ENCODE measurements at places on chromosomes 12 and 14.

DNA sequence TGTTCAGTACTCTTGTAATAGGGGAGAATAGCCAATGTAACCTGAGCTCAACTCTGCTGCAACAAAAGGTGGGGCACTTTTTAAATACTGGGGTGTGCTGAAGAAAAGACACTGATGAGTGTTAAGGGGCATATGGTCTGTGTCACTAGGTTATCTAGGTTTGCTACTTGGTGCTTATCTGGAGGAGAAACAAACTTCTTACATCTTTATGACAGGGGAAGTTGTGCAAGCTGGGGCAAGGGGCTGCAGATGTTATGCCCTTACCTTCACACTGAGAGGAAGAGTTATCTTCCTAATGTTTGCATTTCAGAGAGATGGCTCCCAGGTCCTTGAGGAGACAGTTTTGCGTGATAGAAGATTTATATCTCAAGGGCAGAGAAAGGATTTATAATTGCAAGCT is 90.9 kb upstream of the PKP2 start:
- no peak for DNase-seq

DNA sequence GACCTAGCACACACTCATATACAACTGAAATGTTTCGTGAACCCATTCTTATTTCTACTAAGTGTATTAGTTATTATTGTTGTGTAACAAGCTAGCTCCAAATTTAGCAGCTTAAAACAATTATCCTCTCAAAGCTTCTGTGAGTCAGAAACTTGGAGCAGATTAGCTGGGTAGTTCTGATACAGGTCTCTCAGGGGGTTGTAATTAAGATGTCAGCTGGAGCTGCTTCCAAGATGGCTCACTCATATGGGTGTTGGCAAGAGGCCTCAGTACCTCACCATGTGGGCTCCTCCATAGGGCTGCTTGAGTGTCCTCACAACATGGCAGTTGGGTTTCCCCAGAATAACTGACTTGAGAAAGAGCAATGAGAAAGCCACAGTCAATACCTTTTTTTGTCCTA is 9.8 kb downstream of the GPR135 start:
- no peak for DNase-seq

GRCh38 chr14:43692706-43693105 is 814.4 kb downstream of the FSCB start:
- no peak for DNase-seq

DNA sequence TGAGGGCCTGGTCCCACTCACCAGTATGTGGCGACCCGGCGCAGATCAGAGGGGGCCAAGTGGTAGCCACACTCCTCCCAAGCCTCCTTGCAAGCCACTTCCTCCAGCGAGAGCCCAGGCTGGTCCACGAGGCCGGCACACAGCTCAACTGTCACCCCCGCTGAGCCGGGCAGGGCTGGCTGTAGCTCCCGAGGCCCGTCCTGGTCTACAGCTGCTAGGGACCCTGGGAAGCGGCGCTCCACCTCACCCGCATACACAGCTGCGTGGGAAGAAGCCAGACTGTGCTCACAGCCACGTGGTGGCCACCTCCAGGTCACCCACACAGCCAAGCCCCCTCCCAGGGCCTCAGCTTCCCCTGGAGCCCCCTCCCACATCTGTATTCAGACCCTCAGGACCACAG is 4.6 kb downstream of the NUDT14 start:
- no peak for DNase-seq

DNA sequence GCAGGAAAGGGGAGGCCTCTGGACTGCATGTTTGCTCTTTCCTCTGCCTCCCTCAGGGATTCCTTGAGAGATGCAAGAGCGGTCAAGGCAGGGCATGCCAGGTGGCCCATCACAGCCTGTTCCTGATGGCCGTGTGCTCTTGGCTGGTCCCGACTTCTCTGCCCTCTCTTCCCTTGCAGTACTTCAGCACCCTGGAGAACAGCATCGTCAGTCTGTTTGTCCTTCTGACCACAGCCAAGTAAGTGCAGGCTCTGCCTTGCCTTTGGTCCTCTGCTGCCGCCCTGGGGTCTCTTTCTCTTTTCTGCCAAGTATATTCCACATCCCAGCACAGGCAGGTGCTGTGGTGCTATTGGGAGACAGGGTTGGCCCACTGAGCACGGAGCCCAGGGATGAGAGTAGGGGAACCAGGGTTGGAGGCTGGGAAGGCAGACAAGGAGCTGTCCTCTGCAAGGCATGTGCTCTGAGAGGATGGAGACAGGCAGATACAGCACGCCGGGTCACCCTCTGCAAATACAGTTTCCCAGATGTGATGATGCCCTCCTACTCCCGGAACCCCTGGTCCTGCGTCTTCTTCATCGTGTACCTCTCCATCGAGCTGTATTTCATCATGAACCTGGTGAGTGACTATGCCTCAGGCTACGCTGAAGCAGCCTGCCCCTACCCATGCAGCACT is 51.9 kb downstream of the TPCN1 start:
- no peak for DNase-seq

All from cortex of kidney (tissue), 1 donor.